Activated naive CD8-positive, alpha-beta T cell treated with anti-CD3 and anti-CD28 coated beads for 36 hours (primary cell): ENCODE measurements at places on chromosomes 2 and 18. TPM values are rescaled to one million over a fixed set of nuclear protein-coding genes. Genes with fewer than 3 reads are reported as not detected.

CPS1 gene
- 2.6 TPM for total RNA-seq

GRCh38 chr2:240466579-240467148 is 31.2 kb downstream of the GPC1 start:
- DNase-seq = no peak

CROCC2 gene
- total RNA-seq = not detected

DNA sequence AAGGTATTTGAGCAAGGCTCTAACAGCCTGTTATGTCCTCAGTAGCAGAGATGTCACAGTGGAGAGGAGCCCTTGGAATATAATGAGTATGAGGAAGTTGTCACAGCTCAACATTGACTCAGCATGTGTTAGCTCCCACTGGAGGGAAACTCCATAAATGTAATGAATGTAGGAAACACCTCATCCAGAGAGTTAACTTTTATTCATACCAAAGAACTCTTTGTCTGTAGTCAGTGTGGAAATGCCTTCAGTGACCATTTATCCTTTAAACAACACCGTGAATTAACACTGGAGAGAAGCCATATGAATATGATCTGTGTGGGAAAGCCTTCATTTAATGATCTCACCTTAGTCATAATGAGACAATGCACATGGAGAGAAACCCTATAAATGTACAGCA is 59.7 kb downstream of the CYP1B1 start:
- no peak for DNase-seq

PFN4 gene
- 0.26 TPM for total RNA-seq

DNA sequence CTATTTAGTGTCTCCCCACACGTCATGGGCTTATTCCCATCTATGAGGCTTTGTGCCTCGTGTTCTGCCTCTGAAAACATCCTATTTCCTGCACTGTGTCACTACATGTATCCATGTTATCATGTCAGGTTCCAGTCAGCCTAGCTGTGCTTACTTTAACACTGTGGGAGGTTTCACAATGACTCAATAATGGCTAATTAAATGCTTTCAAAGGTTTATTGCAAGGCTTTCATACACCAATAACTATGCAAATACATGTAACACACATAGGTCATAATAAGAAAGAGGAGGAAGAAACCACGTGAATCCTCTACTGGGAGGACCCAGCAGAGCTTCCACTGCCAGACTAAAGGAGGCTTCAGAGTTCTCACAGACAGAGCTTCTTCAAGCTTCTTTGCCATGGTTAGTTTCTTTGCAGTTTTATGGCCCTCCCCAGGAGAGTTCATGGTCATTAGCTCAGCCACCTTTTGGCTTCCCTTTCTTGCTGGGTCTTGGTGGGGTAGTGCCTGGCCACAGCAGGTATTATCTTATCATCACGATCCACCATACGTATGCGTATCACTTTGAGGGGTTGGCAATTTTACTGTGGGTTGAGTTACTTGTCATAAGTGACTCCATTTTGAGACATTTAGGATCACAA is 5.1 kb upstream of the COLEC12 start:
- DNase-seq = no peak

- DNase-seq = peak; percentile 14
These were observed 43.9 kb upstream of the PCBP1 start for GRCh38 chr2:70043252-70043875.

DNA sequence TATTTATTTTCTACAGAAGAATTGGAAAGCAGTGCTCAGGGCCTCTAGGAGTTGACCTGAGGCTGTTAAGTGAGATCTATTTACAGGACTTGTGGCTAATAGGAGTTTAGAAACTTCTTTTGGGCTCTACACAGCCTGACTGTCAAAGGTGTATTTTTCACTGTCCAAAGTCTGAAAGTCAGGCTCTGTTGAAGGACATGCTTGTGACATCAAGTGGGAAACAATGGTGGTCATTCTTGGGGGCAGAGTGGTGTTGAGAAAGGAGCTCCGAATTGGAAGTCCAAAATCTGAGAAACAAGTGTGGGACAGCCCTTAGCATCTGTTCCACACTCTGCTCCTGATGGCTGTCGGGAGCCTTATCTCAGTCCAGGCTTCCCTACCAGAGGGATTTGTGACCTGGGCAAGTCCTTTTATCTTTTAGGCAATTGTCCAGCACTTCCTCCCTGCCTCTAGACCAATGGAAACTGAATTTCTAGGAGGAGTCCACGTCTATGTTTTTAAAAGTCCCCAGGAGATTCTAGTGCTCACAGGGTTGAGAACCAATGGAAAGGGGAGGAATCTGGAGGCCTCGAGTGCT is 76.4 kb downstream of the LIPG start:
- DNase-seq = no peak

DNA sequence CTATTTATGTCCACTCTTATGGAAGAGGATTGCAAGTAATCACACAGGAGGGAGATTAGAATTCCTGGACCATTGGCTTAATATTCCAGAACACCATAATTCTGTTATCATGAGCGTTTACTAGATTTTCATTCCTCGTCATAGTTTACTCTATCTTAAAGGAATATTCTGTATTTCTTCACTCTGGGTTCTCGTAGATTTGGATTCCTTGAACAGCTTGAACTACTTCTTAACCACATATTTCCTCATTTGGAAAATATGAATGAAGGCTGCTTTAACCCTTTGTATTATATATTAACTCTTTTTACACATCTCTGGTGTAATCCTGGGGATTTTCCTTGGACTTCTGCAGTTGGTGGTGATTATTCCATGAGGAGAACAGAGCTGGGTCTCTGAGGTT is 46.3 kb upstream of the CCBE1 start:
- DNase-seq = no peak

SKOR2 gene
- not detected for total RNA-seq
